Stimulated activated CD4-positive, alpha-beta T cell treated with anti-CD3 and anti-CD28 coated beads, TNF-alpha, amount 100 ng/mL, for 4 hours (primary cell): ENCODE measurements at places on chromosomes 4 and X.

- DNase-seq, result no peak
Measured at GRCh38 chrX:63935835-63936234, 150.8 kb upstream of the ARHGEF9 start.

DNA sequence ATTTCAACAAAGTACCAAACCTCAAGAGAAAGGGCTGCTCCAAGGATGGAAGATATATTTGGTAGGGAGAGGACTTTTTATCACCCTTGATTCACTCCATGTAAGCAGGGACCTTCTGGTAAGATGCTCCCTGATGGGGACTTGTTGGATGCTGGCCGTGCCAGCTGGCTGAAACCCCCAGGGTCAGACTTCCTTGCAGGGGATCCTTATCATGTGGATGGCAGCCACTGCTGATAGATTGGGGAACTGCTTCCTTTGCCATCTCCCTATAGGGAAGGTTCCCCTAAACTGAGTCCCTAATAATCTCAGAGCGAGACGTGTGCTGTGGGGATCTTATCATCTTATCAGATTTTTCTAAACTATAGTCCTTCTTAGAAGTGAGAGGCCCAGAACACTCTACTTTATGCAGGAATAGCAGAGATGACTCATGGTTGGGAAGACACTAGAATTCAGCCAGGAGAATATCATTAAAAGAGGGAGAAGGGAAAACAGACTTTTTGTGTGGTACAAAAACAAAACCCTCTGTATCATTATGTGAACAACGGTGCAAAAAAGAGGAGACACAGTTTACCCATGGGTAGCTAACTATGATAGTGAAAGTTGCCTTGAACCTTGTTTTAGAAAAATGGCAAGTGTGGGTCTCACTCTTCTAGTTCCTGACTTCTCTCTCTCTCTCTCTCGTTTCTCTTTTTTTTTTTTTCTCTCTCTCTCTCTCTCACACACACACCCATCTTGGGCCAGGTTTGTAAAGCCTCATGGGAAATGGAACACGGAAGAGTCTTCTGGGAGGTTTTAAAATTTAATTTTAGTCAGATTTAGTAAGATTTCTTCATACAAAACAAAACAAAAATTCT, 16.1 kb downstream of the RHOH start:
- no peak for DNase-seq

GRCh38 chrX:103073467-103073866, 9.5 kb upstream of the BEX1 start:
- no peak for DNase-seq

GRCh38 chr4:106287353-106287969, 28.5 kb downstream of the TBCK start:
- no peak for DNase-seq

- DNase-seq, result no peak
Measured at GRCh38 chrX:17923546-17923945, 62.4 kb upstream of the RAI2 start.

DNA sequence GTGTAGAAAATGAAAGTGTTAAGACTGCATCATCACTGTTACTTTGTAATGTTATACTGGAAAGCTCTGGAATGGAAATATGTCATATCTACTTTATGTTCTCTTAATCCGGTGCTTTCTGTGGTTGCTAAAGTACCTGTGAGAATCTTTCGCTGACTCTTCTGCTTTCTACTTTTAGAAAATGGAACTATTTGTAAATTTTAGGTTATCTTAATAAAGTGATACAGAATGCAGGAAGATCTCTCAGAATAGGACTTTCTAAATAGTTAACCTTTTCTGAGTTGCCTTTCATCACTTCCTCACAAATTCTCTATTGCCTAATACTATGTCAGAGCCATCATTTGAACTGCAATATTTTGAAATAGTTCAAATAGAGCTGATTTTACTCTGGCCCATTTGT, 69.3 kb downstream of the BMP2K start:
- DNase-seq, result no peak

GRCh38 chr4:117447925-117448324, 362.5 kb upstream of the TRAM1L1 start:
- DNase-seq, result no peak

- DNase-seq, result no peak
Measured at GRCh38 chr4:173545440-173545839, 15.4 kb upstream of the HAND2 start.

DNA sequence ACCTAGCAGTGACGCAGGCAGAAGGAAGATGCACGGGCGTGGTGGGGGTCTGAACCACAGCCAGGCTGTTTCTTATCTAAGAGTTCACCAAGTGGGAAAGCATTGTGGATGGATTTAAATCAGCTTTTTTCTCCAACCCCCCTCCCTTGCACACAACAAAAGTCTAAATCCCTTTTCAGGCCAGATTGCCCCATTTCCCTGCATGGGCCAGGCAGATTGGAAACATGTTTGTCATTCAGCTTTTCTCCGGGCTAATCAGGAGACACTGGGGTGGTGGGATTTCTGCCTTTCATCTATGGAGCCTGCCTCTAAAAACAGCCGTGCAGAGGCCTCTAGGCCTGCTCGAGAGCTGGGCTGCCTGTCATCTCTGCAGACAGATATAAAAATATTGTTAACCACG, 166.3 kb upstream of the LEF1 start:
- DNase-seq, result no peak

- no peak for DNase-seq
Measured at GRCh38 chr4:111268769-111269414, 646.0 kb upstream of the PITX2 start.

GRCh38 chrX:52341493-52341892, 27.3 kb upstream of the XAGE2 start:
- DNase-seq, result no peak
